ENCODE measurements at places on chromosomes 7 and 10. TPM values are rescaled to one million over a fixed set of nuclear protein-coding genes. Genes with fewer than 3 reads are reported as not detected.

DNA sequence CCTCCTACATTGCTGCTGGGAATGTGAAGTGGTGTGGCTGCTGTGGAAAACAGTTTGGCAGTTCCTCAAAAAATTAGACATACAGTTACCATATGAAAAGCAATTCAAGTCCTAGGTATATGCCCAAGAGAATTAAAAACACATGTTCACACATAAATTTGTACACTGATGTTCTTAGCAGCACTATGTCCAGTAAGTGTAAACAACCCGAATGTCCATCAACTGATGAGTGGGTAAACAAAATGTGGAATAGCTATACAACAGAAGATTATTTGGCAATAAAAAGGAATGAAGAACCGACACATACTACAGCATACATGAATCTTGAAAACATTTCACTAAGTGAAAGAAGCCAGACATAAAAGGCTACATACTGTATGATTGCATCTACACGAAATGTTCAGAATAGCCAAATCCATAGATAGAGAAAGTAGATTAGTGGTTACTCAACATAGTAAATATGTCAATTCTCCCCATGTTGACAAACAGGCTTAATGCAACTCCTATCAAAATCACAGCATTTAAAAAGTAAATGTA, 17.2 kb downstream of the CEP41 start:
- DNase-seq: no peak

MYOZ1 gene
- total RNA-seq: not detected

GRCh38 chr10:101818872-101819633, 809 bp upstream of the OGA start:
- no peak for DNase-seq

GTF2IRD2 gene
- 14.6 TPM for total RNA-seq

Data from OCI-LY7 (cell line).